ENCODE measurements at places on chromosomes 3 and 15. TPM values are rescaled to one million over a fixed set of nuclear protein-coding genes. Genes with fewer than 3 reads are reported as not detected.
A peak's percentile ranks its signal among the peaks of the same experiment; 100 is the strongest.

Gene SSUH2
- total RNA-seq: 0.26 TPM

Gene C3orf20
- not detected for total RNA-seq

Gene CHRNA7
- 2.6 TPM for total RNA-seq

Gene RPUSD2
- 7.3 TPM for total RNA-seq

Gene CYP8B1
- not detected for total RNA-seq

Gene CYP1A2
- total RNA-seq: not detected

Gene MYL3
- not detected for total RNA-seq

DNA sequence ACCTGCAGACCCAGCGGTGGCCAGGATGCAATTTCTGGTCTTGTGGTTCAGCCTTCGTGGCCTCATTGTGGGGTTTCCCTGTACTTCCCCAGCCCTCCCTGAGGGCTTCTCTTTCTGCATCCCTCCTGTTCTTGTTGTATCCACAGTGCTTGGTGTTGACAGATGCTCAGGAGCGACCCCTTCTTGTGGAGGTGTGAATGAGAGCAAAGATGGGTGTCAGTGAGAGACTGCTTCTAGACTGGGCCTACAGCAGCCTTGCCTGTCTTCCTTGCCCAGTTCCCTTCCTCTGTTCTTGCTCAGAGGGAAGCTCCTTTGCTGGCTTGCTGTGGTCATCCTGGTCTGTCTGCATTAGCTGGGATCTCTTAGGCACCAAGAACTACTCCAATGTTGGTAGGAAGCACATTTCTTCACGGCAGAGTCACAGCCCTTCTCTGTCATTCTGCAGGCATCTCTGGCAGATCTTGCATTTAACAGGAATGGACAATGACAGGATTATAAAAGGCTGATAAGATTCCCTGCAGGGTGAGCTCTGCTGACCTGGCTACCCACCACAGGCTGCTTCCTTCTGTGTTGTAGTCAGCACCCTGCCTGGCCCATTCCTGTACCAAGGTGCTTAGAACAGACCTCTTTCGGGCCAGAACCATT, 317.8 kb upstream of the C2CD4B start:
- DNase-seq: no peak

- no peak for DNase-seq
Measured at GRCh38 chr15:51024735-51025453, 69.8 kb downstream of the TNFAIP8L3 start.

DNA sequence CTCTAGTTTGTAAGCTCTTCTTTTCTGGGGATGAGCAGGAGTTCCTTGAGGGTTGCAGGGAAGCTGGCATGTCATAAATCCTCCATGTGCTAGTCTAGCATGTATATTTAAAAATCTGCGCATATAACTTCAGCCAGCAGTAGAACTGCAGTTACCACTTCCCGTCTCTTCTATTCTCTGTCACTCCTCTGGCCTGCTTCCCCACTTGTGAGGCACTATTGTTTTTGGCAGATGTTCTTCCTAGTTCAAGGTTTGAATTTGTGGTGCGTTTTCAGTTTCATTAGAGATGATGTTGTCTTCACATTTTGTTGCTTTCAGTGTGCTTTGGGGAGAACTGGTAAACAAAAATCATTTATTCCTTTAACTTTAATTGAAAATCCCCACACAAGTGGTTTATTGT, 169.1 kb upstream of the ZPLD1 start:
- no peak for DNase-seq

DNA sequence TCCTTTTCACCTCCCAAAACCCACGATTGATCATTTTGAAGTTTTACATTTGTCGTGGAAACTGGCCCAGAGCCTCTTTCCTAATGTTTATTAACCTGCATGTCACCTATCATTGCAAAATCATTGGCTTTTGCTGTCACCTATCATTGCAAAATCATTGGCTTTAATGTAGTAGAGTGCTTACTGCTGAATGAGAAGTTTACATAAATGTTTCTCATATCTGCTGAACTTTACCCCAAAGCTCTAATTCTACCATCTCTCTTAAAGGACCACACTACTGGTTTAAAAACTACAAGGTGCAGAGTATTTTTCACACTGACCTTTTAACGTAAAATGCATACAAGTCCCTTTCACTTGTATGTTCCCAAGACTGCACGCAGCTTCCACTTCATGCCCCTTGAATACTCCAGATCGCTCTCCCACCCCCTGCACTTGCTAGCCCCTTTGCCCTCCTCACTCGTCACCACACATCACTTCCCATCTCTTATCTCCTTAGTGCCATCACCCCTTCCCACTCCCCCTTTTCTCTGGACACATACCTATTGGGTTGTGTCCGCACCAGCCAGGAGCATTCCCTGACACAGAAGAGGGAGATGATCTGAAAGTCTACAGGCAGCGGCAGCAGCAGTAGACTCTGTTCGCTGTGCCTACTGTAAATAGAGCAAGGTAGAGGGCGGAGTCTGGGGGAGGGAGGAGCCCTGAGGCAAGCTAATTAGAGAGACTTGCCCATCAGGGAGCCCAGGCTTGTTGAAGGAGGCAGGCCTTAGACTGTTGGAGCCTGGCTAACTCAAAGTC, 30.2 kb upstream of the ATOSA start:
- DNase-seq: peak; percentile 58

GRCh38 chr3:89261673-89262072, 154.3 kb downstream of the EPHA3 start:
- DNase-seq: no peak

GRCh38 chr3:136882571-136882970, 20.6 kb downstream of the NCK1 start:
- no peak for DNase-seq

DNA sequence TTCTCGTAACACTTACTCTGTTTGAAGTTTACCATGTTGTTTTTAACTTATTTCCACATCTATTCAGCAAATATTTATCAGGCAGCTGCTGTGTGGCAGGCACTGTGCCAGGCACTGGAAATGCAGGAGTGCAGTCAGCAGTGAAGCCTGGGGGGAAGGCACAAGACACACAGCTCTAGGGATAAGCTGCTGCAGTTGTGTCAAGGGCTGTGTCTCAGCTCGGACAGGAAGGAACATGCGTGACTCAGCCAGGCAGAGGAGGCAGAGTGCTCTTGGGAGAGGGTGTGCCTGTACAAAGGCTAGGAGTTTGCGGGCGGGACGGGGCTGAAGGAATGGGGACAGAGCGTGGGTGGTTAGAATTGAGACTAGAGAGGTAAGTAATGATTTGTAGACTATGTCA, 24.7 kb downstream of the LYSMD4 start:
- DNase-seq: peak; percentile 85

DNA sequence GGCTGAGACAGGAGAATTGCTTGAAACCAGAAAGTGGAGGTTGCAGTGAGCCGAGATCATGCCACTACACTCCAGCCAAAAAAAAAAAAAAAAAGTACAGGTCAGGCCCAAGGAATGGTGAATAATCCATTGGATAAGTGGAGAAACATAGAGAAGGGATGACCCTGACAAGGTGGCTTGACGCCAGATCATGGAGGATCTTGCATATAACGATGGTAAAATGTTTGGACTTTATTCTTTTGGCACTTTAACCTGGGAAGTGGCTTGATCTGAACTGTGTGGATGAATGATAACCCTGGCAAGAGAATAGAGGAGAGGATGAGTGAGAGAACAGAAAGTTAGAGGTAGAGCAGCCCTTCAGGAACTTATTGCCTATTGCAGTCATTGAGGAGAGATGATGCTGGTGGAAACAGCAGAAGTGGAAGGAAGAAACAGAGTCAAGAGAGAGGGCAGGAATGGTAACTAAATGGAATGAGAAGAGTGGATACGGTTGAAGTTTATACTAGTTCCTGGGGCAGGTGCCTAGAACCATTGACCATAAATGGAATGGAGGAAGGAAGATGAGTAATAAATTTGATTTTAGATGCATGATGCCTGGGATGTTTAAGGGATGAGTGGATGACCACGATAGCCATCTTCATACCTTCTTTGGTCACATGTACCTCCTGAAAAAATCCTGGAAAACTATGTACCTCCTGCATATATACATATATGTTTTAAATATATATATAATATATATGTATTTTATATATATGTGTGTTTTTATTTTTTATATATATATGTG, 57.8 kb downstream of the BLM start:
- DNase-seq: no peak

DNA sequence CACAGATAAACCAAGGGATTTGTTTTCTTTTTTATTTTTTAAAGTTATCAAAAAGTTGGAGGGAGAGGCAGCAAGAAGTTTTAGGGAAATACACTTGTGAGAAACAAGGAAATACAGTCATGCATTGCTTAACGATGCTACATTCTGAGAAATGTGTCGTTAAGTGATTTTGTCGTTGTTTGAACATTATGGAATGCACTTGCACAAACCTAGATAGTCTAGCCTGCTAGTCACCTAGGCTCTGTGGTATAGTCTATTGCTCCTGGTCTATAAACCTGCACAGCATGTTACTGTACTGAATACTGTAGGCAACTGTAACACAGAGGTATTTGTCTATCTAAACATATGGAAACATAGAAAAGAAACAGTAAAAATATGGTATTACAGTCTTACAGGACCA, 2.0 kb upstream of the NFKBIZ start:
- DNase-seq: no peak

GRCh38 chr3:77146004-77146403, 106.1 kb downstream of the ROBO2 start:
- no peak for DNase-seq

DNA sequence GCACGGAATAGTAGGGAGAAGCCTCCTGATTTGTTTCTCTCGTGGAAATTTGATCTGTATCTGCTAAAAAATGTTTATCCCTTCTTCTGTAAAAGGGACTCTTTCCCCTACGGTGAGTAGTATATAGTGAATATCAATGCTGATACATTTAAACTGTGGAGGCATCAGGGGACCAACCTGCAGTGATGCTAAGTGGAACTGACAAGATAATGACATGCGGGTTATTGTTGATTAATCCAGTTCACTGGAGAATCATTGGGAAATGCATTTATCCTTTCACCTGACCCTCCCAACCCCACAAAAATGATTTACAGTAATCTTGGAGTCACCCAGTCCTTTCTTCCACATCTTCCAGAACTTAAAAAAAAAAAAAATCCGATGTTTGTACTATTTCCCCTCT, 264.8 kb downstream of the PTPRG start:
- DNase-seq: no peak

DNA sequence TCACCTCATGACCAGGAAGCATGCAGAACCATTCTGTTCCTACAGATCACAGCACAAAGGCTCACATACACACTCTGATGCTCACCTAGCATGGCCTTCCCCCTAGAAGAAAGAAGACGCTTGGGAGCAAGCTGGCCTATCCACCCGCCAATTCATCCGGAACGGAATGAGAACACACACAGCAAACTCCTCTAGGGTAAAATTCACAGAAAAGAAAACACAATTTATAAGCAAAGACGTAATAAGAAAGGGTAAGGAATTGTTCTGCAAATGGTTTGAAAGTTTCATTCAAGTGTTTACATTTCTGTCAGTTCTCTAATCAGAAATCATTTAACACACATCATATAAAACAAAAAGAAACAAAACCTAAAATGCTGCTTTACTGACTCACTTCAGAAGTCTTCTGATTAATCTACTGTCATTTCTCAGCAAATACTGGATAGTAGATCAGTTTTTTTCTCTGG, 218.1 kb downstream of the OSBPL10 start:
- DNase-seq: no peak

GRCh38 chr3:157566596-157566995, 63.4 kb upstream of the VEPH1 start:
- DNase-seq: no peak

GRCh38 chr15:30926161-30926560, 22.4 kb downstream of the FAN1 start:
- DNase-seq: no peak

DNA sequence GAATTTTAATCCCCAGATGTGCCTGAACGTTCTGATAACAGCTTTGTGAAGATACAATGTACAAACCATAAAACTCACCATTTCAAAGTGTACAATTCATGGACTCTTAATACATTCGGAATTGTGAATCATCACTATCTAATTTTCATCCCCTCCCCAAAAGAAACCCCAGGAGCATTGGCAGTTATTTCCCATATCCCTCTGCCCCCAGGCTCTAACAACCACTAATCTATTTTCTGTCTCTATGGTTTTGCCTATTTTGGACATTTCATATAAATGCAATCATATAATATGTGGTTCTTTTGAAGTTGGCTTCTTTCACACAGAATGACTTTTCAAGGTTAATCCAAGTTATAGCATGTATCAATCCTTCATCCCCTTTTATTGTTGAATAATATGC, 25.3 kb downstream of the PRICKLE2 start:
- DNase-seq: no peak

DNA sequence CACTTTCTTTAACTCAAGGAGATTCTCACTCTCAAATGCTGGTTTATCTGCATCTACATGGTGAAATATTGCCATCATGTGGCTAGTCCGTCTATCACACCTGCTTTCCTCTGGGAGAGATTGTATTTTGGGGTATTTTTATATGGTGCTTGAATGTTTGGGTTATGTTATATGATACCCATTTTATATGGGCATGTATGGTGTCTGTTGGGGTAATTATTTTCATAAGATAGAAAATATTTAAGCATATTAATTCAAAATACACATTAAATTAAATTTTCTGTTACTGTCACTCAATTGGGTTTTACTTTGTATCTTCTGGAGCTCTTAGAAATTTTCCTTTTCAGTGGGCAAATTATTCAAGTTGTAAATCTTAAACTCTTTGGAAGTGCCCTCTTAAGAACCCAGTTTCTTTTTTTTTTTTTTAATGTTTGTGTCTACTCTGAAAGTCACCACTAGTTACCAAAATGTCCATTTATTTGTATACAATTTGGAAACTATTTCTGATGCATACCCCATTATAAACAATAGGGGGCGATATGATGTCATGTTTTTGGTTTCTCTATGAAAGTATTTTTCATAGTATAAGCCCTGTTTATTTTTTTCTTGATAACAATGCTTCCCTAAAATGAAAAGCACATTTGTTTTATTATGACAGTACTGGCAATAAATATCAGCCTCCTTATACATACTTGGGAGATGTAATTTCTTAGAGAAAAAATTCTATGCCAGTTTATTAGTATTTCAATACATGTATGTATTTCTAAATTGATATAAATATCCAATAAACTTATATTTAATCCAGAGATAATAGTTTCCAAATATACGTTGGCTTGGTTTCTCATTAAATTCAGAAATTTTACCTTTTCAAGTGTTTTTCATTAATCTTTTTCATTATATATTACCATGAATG, 36.1 kb upstream of the PLSCR5 start:
- peak; percentile 25 for DNase-seq
